COLO829 (cell line): ENCODE measurements at places on chromosomes 4 and X.

GRCh38 chr4:132124624-132124974 lies 1024.5 kb upstream of the PCDH10 start:
- no peak for DNase-seq

DNA sequence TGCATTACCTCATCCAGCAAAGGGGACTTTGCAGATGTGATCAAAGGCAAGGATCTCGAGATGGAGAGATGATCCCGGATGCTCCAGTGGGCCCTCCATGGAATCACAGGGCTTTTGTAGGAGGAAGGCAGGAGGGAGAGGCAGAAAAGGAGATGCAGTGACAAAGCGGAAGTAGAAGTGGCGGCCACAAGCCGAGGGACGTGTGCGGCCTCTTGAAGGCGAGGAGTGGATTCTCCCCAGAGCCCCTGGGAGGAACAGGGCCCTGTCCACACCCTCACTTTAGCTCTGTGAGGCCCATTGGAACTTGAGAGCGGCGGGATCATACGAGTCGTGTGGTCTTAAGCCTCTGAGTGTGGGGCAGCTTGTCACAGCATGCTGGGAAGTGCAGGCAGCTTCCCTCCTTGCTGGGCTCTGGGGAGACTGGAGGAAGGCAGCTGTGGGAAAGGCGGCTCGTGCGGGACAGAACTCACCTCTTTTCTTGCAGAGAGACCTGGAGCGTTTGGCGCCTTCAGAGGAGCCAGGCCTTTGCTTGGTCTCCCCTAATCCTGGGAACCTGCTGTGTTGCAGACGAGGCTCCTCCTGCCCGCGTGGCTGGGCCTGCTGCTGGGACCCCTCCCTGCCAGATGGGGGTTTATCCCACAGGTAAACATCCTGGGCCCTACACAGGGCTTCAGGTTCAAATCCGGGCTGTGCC lies 10.2 kb downstream of the SH3TC1 start:
- DNase-seq: no peak

- DNase-seq: no peak
Measured at GRCh38 chr4:139559089-139559479, 3.1 kb upstream of the SETD7 start.

GRCh38 chr4:15031993-15032675 lies 29.9 kb downstream of the CPEB2 start:
- no peak for DNase-seq

- DNase-seq: no peak
Measured at GRCh38 chr4:48227662-48228061, 42.0 kb downstream of the TEC start.

DNA sequence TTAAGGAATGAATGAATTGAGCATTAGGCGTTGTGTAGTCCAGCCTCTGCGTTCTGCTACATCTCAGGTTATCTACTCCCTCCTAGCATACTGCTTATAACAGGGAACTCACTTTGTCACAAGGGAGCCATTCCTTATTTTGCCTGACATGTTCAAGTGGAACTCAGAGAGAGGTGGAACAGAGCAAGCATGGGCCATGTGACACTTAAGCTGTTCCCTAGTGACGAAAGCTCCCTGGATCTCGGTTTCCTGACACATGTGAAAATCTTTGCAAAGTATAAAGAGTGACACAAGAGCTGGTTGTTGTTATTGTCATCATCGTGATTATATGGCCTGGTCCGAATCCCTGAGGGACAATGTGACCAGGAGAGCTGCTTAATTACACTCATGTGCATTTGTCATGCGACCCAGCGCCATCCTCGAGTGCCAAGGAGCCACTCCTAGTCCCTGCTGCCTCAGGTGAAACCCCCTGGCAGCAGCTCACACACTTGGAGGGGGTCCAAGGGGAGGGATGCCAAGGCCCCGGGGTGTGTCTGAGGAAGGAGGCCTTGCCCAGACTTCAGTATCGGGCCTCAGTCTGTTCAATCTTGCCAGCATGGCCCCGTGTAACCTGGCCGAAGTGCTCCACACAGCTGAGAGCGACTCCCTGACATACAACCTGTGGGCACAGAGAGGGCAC lies 98.5 kb upstream of the MAP3K15 start:
- no peak for DNase-seq

DNA sequence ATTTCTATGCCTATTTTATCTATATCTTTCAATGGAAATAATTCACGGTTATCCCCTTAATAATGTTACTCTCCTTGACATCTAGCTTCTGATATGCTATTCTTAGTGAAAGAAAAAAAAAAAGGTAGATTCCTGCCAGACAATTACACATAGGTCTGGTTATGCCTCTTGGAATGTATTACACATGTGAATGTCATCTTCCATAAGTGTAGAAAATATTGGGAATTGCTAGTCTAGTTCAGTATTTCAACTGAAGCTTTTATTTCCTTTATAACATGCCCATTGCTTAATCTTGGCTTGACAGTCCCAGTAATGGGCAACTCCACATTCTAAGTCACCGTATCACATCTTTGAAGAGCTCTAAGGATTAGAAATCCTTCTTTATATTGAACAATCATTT lies 25.4 kb upstream of the PPP1R2C start:
- no peak for DNase-seq

DNA sequence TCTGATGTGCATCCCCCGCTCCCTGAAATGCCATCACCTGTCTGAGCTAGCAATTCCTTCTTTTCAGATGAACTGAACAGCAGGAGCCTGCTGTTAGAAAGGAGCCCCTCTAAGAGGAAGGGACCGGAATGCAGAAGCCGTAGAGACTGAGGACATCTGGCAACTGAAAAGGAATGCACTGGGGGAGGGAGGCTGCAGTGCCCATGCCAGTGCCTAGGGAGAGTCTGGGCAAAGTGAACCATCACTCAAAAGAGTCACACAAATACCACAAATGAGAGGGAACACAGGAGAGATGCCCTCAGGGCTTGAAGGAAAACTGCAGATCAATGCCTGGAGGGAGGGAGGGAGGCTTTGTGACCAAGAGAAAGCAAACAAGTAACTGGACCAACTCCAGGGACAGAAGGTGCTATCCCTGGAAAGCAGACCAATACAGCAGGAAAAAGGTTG lies 93.9 kb upstream of the CBR4 start:
- DNase-seq: no peak

- DNase-seq: peak; percentile 54
Measured at GRCh38 chr4:109243871-109244270, 58.6 kb downstream of the COL25A1 start.

DNA sequence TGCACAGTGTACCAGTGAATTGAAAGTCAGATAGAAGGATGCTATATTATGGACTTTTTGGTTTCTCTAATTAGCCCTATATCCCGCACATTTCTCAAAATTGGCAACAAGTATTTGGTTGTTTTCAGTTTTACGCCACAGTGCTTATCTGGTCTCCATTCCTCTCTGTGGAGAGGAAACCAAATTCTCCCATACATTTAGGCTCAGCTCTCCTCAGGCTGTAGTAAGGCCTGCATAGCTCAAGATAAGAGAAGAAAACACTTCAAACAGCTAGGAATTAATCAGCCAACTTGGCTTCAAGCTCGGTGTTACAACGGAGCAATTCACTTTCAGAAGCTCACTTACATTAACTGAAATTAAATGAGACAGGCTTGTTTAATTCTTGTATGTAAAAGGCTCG lies 263.2 kb downstream of the PDHA2 start:
- DNase-seq: no peak

GRCh38 chr4:62835631-62836030 lies 1573.6 kb downstream of the TECRL start:
- no peak for DNase-seq

DNA sequence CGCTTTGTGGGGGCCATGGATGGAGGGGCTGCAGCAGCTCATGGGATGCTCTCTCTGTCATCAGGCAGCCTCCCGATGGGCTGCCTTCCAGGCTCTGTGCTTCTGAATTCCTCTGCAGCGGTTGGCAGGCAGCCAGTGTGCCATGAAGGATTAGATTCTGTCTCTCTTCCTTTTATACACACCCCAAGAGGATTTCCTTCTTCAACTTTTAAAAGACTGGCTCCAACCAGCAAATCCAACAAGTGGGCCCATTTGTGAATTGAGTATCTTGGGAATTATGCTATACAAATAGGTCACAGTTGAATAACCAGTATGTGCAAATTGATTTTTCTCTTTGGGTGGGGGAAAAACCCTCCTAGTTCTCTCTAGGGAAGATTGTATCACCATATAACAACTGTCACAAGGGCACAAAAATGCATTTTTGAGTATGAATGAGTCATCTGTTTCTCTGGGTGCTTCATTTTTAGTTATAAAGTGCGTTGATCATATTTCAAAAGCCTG lies 96.8 kb upstream of the FAT1 start:
- peak; percentile 75 for DNase-seq

DNA sequence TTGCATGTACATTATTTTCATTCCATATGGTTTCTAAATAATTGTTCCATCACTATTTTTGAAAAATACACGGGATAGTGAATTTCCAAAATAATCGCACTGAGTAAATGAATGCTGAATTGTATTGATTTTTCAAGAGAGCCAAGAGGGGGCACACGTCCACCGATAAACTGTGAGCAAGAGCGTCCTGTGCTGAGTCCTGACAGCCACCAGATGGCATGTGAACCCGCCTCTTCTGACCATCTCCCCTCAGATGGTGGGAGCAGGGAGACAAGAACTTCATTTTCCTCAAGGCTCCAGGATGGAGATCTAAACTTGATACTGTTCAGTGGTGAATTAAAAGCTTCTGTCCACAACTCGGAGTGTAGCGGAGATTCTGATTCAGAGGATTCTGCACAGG lies 30.6 kb upstream of the IL9R start:
- peak; percentile 16 for DNase-seq

DNA sequence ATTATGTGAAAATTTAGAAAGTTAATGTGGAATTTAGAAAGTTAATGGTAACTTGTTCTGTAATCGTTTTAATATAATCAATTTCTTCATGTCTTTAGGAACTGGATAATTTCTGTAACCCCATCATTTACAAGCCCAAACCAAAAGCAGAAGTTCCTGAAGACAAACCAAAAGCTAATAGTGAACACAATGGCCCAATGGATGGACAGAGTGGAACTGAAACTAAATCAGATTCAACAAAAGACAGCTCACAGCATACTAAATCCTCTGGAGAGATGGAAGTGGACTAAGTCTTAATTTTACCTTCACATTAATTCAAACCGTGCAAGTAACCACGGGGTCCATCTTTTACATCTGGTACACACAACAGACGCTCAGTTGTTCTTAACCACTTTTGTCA lies 48.1 kb upstream of the PLK4 start:
- no peak for DNase-seq

- DNase-seq: no peak
Measured at GRCh38 chrX:139724626-139725025, 16.7 kb upstream of the MCF2 start.
